ENCODE measurements at places on chromosomes 12 and 14. TPM values are rescaled to one million over a fixed set of nuclear protein-coding genes. Genes with fewer than 3 reads are reported as not detected.

GRCh38 chr12:21223930-21224329, 92.9 kb downstream of the SLCO1B1 start:
- no peaks in the 10 kb centered on the region for H3K4me1 ChIP-seq
- H3K27me3 ChIP-seq: no peaks in the 10 kb centered on the region
- no peaks in the 10 kb centered on the region for H3K36me3 ChIP-seq

- peak; percentile 27 for DNase-seq
- H3K36me3 ChIP-seq: no peaks in the 10 kb centered on the region
- H3K4me3 ChIP-seq: no peak overlapping the region
These were observed 9.4 kb downstream of the KCNA1 start for GRCh38 chr12:4918950-4919660.

DNA sequence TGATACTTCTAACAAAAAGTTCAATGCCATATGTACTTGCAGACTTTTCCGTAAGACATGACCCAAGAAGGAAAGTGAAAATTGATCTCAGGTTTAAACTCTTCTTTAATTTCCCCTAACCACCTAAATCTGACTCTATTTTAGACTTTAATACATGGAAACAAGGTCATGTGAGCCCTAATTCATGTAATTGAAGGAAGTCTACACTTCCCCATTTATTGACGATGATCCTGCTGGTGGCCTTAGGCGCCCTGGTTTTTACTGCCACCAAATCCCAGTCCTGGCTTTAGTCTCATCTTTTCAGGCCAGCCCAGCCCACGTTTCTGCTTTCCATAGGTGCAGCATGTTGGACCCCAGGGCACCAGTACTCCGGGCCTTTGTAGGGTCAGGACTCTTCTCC, 157.9 kb downstream of the PELI2 start:
- no peak overlapping the region for H3K27ac ChIP-seq
- H3K4me3 ChIP-seq: no peak overlapping the region
- H3K4me1 ChIP-seq: no peaks in the 10 kb centered on the region
- no peaks in the 10 kb centered on the region for H3K36me3 ChIP-seq
- H3K27me3 ChIP-seq: no peaks in the 10 kb centered on the region
- no peak for DNase-seq

Gene MYBPC1
- total RNA-seq: 2,328 TPM

- no peaks in the 10 kb centered on the region for H3K27me3 ChIP-seq
- no peaks in the 10 kb centered on the region for H3K4me1 ChIP-seq
- no peak for DNase-seq
- no peak overlapping the region for H3K27ac ChIP-seq
- peaks cover 33% of the 10 kb centered on the region for H3K36me3 ChIP-seq
These were observed 79.9 kb downstream of the HECTD1 start for GRCh38 chr14:31127690-31128089.

DNA sequence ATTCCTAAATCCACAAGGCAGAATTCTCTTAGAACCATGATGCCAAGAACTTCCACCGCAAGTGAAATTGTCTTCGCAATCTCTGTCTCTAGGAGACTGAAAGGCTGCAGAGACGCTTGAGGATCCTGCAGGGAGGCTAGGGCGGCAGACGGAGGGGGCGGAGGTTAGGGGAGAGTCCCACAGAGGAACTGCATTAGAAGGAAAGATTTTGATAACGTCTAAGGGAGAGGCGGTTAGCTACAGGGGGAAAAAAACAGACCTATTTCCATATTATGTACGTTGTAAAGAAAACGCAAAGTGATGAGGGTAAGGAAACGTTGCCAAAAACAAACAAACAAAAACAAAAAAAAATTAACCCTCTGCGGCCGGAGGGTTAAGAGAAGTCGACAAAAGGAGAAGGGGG, 595 bp downstream of the KLHL28 start:
- no peaks in the 10 kb centered on the region for H3K36me3 ChIP-seq
- peak overlapping the region; percentile 96 for H3K27ac ChIP-seq
- peak overlapping the region; percentile 62 for H3K4me3 ChIP-seq
- H3K4me1 ChIP-seq: peaks cover 6% of the 10 kb centered on the region

Gene NOS1
- 0.18 TPM for total RNA-seq

Gene WNT5B
- 38.8 TPM for total RNA-seq

Gene VCPKMT
- total RNA-seq: 7.1 TPM

Gene KRT6C
- not detected for total RNA-seq

Gene ZNF384
- total RNA-seq: 18.2 TPM

Gene HHIPL1
- total RNA-seq: 2.3 TPM

GRCh38 chr14:102012336-102012735, 48.0 kb downstream of the DYNC1H1 start:
- H3K36me3 ChIP-seq: peaks cover 98% of the 10 kb centered on the region
- H3K27me3 ChIP-seq: no peaks in the 10 kb centered on the region
- DNase-seq: no peak

Gene KRT79
- not detected for total RNA-seq

Gene GRIP1
- total RNA-seq: 2.2 TPM

DNA sequence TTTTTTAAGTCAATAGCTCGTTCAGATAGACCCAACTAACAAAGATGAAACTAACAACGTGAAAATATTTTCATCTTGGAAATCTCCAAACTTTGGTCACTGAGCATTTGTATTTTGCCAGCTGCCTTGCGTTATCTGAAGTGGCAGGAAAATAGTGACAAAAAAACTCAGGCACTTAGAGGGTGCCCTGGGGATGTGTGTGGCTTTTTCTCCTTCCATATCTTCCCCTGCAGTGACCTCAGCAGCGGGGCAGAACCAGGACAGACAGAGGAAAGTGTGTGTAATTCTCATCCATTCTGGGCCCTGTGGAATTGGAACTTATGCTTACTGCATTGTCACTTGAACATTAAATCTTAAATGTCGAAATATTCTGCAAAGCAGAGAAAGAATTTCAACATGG, 152.0 kb downstream of the BCAT1 start:
- H3K4me1 ChIP-seq: no peaks in the 10 kb centered on the region
- H3K4me3 ChIP-seq: no peak overlapping the region
- H3K27ac ChIP-seq: no peak overlapping the region

- H3K27ac ChIP-seq: no peak overlapping the region
- H3K27me3 ChIP-seq: peaks cover 42% of the 10 kb centered on the region
- H3K4me1 ChIP-seq: no peaks in the 10 kb centered on the region
These were observed 9.8 kb upstream of the GSC start for GRCh38 chr14:94779713-94780112.

- no peaks in the 10 kb centered on the region for H3K36me3 ChIP-seq
- H3K4me1 ChIP-seq: peaks cover 2% of the 10 kb centered on the region
- DNase-seq: no peak
- H3K4me3 ChIP-seq: no peak overlapping the region
- no peak overlapping the region for H3K27ac ChIP-seq
These were observed 585.4 kb downstream of the AACS start for GRCh38 chr12:125650587-125650986.

Gene SERPINA9
- not detected for total RNA-seq

Gene TRMT61A
- total RNA-seq: 6.4 TPM

Gene SPTB
- 126 TPM for total RNA-seq

DNA sequence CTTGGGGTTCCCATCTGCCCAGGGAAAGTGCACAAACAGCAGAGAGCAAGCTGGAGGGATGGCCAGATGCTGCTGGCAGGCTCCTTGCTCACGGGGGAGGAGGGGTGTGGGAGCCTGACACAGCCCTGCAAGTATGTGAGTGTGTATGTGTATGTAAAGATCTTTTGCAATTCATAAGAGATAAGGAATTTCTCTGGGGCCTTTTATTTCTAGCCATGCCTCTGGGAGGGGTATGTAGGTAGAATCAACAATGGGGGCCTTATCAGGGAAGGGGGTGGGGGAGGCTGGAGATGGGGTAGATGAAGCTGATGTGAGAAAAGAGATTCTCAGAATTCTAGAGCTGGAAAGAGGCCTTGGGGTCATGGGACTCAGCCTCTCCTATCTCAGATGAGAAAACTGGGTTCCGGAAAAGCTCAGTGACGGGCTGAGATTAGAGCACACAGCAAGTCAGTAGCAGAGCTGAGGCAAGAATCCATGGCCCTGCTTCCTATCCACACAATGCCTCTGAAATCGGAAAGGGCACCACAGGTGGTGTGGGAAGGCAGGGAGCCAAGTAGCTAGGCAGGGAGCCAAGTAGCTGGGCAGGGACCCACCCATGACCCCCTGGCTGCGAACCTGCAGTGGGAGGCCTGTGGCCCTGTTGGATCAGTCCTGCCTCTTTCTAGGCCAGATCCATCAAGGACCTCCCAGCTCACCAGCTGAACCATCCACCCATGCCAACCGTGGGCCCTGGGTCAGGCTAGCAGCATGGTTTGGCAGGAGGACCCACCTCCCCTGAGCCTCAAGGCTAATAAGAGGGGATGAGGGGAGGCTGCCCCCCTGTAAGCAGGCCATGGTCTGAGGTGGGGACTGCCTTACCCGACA, 54.7 kb downstream of the PLEKHG3 start:
- peak overlapping the region; percentile 71 for H3K27ac ChIP-seq
- H3K27me3 ChIP-seq: peaks cover 3% of the 10 kb centered on the region
- no peak overlapping the region for H3K4me3 ChIP-seq
- peaks cover 7% of the 10 kb centered on the region for H3K36me3 ChIP-seq
- peaks cover 73% of the 10 kb centered on the region for H3K4me1 ChIP-seq

GRCh38 chr14:35197015-35197414, 74.7 kb downstream of the PRORP start:
- H3K27ac ChIP-seq: no peak overlapping the region
- H3K27me3 ChIP-seq: no peaks in the 10 kb centered on the region
- no peak for DNase-seq
- no peaks in the 10 kb centered on the region for H3K36me3 ChIP-seq
- no peaks in the 10 kb centered on the region for H3K4me1 ChIP-seq

Gene OAS1
- total RNA-seq: 3.6 TPM

DNA sequence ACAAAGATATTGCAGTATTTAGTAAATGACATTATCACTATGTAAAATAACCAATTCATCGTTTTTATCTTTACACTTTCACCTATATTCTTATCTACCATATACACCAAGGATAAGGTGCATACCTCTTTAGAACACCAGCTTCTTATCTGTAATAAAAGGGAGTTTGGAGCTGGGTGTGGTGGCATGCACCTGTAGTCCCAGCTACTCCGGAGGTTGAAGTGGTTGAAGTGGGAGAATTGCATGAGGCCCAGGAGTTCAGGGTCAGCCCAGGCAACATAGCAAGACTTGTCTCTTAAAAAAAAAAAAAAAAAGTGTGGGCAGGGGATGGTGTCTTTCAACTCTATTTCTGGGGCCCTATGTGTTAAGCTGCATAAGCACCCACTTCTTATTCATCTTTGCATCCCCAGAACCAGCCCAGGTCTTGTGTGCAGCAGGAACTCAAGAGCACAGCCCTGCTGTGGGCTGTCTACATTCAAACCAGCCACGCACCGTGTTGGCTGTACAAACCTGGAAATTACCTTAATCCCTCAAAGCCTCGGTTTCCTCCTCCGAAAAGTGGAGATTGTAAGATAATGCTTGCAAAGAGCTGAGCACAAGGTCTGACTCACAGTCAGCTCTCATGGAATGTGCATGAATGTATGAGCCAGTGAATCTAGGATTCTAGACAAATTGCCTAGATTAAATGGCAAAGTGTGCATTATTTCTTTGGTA, 256.6 kb upstream of the FOXN3 start:
- H3K4me1 ChIP-seq: no peaks in the 10 kb centered on the region
- H3K4me3 ChIP-seq: no peak overlapping the region
- no peak for DNase-seq
- no peak overlapping the region for H3K27ac ChIP-seq

DNA sequence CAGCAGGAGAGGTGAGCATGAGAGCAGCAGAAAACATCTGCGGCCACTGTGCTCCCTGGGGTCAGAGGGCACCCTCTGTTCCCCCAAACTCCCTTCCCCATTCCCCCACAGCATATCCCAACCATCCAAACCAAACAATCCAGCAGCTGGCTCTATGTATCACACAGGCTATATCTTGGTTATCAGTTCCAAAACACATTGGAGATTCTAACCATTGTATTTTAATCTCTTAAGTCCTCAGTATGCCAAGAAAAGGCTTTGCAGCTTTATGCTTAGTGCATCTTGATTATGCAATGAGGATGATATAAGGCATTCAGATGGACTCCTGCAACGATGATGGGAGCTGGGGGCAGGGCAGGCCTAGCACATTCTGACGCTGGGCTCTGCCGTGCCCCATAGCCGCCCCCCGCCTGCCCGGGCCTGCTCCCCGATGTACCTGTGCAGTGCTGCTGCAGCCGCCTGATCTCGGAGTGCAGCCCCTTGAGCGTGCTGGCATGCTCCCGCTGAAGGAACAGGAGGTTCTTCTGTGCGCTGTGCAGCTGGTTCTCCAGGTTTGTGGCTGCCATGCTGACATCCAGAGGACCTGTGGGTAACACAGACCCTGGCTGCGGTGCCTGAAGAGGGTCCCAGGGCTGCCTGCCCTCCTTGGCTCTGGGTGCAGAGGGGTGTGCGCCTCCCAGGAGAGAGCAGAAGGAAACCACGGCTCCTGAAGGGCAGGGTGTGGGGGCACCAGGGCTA, 29.6 kb downstream of the CCDC92 start:
- no peak overlapping the region for H3K27ac ChIP-seq
- no peaks in the 10 kb centered on the region for H3K27me3 ChIP-seq
- DNase-seq: no peak
- no peaks in the 10 kb centered on the region for H3K4me1 ChIP-seq

DNA sequence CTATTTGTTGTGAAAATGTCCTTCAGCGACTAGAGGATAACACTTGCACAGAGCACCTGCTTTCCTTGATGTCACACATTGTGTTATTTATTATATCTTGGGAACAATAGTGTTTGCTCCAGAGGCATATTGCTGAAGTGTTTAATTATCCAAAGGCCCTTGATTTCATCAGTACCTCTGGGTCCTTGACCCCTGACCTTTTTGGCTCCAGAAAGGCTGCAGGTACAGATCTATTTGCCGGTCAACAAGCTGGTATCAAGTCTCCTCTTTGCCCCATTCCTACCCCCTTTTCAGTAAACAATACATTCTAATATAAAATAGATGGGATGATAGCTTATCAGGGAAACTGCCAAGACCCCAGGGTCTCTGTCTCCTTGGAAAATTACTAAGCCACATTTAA, 206.8 kb downstream of the DACT1 start:
- no peak overlapping the region for H3K4me3 ChIP-seq
- no peak overlapping the region for H3K27ac ChIP-seq
- no peaks in the 10 kb centered on the region for H3K27me3 ChIP-seq

DNA sequence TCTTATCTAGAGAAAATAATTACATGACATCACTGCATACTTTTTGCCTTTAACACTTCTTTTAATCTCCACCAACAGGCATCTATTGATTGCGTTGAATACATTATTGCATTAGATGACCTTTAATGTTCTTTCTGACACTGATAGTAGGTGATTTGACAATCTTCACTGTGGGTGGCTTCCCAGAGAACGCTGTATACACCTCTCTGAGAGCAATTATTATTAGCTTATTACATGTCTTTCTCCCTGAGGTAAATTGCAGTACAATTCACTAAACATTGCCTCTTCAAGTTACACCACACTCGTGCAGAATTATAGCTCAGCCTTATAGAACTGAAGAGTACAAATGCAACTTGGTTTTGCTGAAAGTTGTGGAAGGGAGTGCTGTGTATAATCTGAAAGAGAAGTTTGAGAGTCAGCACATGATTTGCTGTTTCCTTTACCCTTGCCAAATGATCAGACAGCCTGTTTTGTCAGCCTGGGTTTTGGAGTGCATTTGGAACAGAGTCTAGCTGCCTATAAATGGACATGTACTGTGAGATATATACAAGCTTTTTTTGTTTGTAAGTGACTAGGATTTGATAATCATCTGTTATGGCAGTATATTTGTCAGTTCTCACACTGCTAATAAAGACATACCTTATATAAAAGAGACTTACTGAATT, 369.2 kb downstream of the CCER1 start:
- no peak overlapping the region for H3K27ac ChIP-seq
- peak; percentile 14 for DNase-seq
- no peaks in the 10 kb centered on the region for H3K36me3 ChIP-seq
- no peak overlapping the region for H3K4me3 ChIP-seq
- H3K27me3 ChIP-seq: no peaks in the 10 kb centered on the region

Measured in muscle of leg (tissue), 16 donors.